ENCODE measurements at places on chromosomes 4 and X.

GRCh38 chrX:1292575-1293290, 24.1 kb downstream of the CSF2RA start:
- no peak for DNase-seq

DNA sequence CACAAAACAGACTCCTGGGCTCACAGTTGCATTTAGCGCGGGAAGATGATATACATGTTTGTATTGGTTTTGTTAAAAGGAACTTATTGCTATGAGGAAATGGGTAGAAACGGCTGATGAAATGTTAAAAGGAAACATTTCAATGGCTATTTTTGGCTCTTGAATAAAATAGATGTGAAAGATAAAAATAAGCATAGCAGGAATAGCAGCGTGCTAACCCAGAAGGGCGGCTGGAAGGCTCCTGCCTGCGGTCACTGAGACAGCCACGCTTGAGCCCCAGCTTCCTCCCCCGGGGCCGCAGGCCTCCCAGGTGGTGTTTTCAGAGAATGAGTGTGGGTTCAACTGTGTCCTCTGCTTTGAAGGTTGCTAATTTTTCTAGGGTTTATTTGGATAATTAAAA, 35.0 kb upstream of the CLCN4 start:
- DNase-seq = peak; percentile 48

DNA sequence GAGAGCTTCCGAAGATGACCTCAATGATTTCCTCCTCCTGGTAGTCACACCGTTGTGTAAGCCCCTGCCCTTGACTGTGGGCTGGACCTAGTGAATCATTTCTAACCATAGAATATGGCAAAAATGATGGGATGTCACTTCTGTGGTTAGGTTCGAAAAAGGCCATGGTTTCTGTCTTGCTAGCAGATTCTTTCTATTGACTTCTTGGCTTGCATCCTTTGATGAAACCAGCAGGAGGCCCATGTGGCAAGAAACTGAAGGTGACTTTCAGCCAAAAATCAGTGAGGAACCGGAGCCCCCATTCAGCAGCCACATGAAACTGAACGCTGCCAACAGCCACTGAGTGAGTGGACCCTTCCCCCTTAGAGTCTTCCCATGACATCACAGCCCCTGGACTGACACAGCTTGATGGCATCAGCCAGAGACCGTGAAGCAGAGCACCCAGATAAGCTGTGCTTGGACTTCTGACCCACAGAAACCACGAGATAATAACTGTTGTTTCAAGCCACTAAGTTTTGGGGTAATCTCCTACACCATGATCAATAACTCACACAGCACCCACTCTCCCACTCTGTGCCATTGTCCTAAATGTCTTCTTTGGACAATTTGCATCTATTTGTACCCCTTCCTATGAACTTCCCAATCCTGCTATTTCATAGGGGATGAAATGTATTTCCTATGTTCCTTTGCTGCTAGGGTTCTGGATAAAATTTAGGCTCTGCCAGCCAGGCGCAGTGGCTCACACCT, 148.0 kb upstream of the STX18 start:
- DNase-seq = no peak

GRCh38 chr4:147311956-147312355, 168.9 kb upstream of the EDNRA start:
- no peak for DNase-seq

GRCh38 chr4:6963139-6963611, 53.5 kb downstream of the TBC1D14 start:
- no peak for DNase-seq

GRCh38 chrX:39643550-39643949, 454.2 kb downstream of the BCOR start:
- no peak for DNase-seq

GRCh38 chr4:6526156-6526555, 48.8 kb upstream of the MAN2B2 start:
- DNase-seq = no peak
